ENCODE measurements at places on chromosomes 7 and 10.

DNA sequence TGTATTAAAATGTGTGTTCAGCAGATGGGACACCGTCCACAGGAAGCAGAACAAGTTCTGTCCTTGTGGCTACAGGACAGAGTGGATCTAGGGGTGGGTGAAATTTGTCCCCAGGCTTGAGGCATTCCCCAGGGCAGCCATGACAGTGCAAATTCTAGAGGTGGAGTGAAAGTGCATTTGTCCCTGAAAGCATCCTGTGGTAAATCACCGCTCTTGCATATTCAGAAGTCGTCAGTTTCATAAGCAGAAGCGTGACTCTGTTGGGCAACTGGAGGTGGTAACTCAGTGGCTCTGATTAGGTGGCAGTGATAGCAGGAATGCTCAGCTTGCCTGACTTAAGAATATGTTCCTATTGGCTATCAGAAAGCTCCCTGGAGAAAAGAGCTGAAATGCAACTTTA lies 96.6 kb downstream of the SNX10 start:
- peak; percentile 51 for DNase-seq

- no peak for DNase-seq
These were observed 303.5 kb downstream of the AHR start for GRCh38 chr7:17601921-17602320.

GRCh38 chr7:29562307-29562706 lies 1.3 kb upstream of the PRR15 start:
- DNase-seq: no peak

GRCh38 chr7:150610233-150610632 lies 22.0 kb downstream of the GIMAP6 start:
- DNase-seq: peak; percentile 29

GRCh38 chr10:30917789-30918188 lies 113.9 kb downstream of the ZNF438 start:
- no peak for DNase-seq

DNA sequence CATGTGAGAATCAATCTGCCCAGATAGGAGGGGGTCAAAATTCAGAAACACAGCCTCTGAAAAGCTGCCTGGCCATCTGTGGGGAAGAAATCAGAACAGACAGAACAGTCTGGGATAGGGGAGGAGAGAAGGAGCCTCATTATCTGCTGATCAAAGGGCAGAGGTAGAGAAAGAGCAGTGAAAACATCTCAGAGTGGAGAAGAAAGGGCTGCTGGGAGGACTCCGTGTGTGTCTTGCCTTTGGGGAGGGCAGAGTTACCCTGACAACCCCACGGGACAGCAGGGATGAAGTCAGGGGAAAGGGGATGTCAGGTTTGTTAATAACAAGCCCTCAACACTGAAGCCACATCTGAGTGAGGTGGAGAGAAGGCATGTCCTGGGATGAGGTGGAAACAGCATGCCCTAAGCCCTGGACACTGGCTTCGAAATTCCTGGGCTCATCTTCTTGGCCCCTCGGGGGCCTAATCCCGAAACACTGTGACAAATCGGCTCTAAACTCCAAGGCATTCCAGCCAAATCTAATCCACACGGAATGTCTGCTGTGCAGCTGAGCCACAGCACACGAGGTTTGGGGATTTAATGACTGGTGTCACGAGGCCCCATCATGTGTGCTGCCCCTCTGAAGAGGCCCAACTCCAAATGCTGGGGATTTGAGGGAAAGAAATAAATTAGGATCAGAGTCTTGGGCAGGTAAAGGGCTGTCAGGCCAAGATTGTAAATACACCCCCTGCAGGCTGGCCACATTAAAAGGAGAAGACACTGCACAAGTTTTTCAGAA lies 82.8 kb upstream of the FGFR2 start:
- DNase-seq: no peak

DNA sequence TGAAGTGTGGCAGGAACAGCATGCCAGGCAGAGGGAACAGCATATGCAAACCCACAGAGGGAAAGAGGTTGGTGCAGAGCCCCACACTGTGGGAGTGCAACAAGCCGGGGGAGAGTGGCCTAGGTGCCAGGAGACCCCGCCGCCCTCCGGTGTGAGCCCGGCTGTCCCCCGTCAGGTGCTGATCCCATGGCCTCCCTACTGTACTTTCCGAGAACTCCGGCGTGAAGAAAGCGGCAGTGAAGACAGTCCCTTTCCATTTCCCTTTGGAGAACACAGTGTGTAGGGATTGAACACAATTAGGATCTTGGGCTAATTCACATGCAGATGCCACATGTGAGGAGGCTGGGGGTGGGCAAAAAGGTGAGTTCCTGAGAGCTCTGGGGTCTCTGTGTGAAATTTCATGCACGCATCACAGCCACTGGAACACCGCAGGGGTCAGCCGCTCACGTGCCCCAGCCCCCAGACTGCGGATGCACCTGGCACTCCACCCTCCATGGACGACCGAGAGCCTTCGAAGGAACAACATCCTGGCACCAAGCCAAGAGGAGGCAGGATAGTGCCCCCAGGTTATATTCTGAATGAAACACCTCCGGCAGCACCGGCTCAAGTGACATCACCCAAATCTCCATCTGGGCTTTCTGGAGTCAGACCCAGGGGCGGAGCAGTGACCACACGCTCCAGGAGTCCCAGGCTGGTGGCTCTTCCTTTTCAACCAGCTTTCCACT lies 82.1 kb upstream of the PPP2R2D start:
- DNase-seq: no peak

DNA sequence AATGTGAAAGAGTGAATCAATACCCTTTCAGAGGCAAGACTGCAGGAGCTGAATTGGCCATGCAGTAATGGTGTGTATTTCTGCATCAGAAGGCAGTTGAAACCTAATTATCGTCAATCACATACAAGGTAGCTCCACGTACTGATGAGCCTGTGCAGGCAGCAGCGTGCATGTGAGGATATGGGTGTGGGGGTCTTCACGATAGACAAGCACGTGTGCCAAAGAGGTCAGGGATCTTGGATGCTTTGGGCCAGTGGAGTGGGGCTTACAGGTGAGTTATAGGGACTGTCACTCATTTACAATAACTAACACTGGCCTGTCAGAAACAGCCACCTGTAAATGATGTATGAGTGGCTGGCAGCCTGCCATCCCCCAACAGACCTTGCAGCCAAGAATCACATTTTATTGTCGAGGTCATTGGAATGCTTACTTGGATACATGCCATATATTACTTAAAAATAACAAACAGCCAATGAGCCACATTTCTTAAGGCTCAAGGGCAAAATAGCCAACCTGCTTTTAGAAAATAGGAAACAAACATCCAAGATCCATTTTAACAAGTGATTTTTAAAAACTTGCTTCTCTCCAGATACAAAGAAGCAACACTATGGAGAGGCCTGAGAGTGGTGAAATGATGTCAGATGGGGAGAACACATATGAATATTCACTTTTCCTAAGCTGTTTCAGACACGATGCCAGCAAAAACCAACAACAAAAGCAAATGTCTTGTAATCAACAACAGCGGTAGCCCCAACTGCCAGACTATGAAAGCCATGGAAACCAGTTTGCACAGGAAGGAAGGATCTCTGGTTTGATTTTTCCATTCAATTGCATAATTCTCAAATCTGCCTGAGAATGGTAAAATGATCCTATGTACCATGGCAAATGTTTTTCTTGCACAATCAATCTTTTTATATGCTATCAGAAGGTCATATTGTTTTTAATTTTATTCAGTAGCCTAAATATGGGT lies 210.7 kb downstream of the SKAP2 start:
- no peak for DNase-seq

GRCh38 chr7:70589590-70589989 lies 542.4 kb upstream of the GALNT17 start:
- DNase-seq: no peak

DNA sequence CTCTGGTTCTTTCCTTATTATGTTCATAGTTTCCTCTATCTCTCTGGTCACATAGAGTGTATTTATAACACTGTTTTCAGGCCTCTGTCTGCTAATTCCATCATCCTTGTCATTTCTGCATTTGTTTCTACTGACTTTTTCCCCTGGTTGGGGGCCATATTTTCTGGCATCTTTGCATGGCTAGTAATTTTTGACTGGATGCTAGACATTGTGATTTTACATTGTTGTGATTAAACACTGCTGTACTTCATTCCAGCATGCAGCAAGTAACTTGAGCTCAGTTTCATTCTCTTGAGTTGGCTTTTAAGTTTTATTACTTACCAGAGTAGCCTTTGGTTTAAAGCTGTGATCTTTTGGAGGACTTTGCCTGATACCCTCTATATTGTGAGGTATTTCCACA lies 6.8 kb upstream of the DOCK1 start:
- DNase-seq: no peak

DNA sequence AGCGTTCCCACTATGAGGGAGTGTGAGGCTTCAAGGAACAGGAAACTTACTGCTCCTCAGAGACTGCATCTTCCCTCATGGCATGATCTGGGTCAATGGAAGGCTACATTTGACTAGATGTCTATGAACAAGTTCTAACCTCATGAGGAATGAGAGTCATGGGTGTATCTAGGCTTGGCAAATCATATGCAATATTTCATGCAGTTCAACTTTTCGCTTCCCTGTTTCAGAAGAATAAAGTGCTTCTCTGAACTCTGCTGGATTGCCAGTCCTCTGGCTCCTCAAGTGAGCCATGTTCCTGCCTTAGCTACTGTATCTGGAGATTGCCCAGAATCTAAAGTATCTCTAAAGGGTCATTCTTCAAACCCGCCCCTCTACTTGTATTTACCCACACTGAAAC lies 54.3 kb upstream of the SEMA3A start:
- peak; percentile 63 for DNase-seq

- peak; percentile 71 for DNase-seq
These were observed 38.1 kb upstream of the GPR141 start for GRCh38 chr7:37645282-37646050.

DNA sequence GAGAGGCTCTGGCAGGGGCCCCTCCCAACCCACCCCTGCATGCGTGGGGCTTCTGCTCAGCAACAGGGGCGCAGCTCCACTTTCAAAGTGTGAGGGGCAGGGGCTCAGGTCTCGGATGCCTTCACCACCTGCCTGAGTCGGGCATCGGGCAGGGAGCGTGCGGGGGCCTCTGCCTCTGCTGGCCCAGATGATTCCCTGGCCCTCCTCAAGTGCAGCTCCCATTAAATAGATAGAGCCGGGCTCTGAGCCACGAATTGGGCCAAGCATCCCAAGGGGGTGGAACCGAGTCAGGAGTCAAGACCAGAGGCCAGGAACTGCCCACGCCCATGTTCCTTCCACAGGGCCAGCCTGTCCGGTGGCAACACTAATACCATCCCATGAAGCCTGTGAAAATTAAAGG lies 108.9 kb upstream of the FAM20C start:
- no peak for DNase-seq

DNA sequence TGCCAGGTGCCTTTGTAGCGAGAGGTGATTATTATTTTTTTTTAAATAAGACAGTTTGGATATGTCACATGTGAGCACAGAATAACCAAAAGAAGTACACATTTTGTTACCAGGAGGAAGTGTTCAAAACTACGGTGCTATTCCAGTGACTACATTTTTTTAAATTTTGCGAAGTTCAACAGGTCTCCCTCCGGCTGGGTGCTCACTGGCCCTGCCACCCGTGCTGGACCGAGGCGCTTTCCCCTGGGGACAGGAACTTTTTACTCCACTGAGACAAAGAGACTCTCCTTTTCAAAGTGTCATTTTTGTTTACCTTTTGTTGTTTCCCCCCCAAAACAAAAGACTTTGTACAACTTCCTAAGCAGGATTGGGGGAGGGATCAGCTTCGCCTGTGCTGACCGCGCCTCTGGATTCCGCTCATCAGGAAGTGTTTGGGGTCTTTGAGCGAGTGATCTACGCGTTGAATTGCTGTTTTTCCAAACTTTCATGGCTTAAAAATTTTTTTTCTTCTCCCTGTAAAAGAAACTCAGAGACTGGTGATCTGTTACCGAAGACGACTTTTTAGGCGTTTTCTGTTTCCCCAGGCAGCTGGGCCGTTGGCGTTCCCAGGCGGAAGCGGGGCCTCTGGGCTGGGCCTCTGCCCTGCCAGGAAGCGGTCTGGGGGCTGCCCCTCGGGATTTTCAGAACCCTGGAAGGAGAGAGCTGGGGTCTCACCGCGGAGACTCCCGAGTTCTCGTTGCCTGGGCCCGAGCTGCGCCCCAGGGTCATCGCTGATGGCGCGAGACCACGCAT lies 7.2 kb downstream of the EN2 start:
- DNase-seq: no peak

- no peak for DNase-seq
These were observed 96.4 kb upstream of the AOAH start for GRCh38 chr7:36820527-36821170.
